ENCODE measurements at places on chromosomes 6 and 20.

DNA sequence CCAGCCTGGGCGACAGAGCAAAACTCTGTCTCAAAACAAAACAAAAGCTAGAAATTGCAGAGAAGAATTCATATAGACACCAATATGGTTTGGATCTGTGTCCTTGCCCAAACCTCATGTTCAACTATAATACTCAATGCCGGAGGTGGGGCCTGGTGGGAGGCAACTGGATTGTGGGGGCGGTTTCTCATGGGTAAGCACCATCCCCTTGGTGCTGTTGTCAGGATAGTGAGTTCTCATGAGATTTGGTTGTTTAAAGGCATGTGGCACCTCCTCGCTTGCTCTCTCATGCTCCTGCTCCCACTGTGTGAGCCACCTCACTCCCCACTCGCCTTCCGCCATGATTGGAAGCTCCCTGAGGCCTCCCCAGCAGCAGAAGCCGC is 15.2 kb downstream of the NINL start:
- DNase-seq: no peak

DNA sequence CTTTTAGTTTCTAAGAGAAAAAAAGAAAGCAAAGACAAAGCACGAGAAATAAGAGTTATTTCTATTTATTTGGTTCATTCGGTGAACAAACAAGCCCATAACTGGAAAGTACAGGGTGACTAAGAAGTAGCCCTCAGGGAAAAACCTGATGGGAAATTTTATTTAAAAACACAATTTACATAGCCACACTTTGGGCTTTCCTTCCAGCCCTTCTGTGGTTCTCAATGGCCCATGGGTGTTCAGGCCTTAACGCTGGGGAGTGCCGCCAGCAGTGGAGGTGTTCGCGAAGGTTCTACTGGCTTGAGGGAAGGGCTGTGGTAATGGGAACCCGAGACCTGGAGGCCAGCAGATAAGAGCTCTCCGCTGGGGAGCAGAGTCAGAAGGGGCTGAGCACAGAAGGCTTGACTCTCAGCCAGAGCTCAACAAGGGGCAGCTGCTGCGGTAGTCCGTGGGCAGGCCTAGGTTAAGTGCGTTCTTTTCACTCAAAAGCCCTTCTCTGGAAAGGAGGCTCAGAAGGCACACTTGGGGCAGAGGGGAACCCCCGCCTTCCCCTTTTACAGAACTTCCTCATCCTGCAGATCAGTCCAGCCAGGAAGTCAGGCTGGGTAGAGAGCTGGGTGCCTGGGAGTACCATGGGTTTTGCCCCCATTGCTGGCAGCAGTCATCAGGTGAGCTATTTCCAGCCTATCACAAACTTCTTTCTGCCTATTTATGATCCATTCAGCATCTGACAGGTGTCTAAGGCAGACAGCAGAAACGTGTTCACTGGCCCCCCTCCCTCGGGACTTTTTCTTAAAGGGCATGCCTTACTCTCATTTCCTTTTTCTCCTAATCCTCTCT is 8.8 kb upstream of the CD83 start:
- DNase-seq: peak; percentile 27

DNA sequence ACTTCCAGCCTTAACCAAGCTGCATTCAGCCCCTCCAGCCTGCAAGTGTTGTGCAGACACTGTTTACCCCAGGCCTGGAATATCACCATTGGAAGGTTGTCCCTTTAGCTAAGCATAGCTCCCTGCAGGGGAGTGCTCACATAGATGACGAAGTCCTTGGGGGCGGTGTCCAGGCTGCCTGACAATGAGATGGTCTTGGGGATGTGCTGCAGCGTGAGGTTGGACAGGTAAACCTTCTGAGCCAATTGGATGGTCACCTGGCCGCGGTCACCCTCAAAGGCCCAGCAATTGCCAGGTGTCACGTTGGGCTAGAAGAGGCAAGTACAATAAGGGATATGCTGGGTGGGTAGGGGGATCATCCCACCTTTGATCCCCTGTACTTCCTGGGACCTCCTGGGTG is 18.6 kb downstream of the SUN5 start:
- DNase-seq: no peak

- DNase-seq: no peak
Observed at GRCh38 chr6:168660400-168660945, 219.5 kb downstream of the SMOC2 start.

- DNase-seq: peak; percentile 30
Observed at GRCh38 chr6:7541175-7542064, at the start of gene DSP. Gene DSP (plus strand): TSS chr6:7541671. CDS start chr6:7541916, 245 bp downstream.

GRCh38 chr6:347951-348859 is 43.3 kb upstream of the IRF4 start:
- DNase-seq: no peak

- DNase-seq: no peak
Observed at GRCh38 chr6:47323321-47323720, 13.6 kb upstream of the TNFRSF21 start.

GRCh38 chr6:135488023-135488422 is 9.5 kb downstream of the AHI1 start:
- DNase-seq: no peak
